Activated T-cell treated with anti-CD3 and anti-CD28 coated beads for 48 hours (primary cell): ENCODE measurements at places on chromosomes 2 and 18.

GRCh38 chr18:45930963-45931362 is 36.2 kb downstream of the EPG5 start:
- DNase-seq: no peak

GRCh38 chr2:152028182-152028862 is 70.5 kb downstream of the CACNB4 start:
- no peak for DNase-seq

DNA sequence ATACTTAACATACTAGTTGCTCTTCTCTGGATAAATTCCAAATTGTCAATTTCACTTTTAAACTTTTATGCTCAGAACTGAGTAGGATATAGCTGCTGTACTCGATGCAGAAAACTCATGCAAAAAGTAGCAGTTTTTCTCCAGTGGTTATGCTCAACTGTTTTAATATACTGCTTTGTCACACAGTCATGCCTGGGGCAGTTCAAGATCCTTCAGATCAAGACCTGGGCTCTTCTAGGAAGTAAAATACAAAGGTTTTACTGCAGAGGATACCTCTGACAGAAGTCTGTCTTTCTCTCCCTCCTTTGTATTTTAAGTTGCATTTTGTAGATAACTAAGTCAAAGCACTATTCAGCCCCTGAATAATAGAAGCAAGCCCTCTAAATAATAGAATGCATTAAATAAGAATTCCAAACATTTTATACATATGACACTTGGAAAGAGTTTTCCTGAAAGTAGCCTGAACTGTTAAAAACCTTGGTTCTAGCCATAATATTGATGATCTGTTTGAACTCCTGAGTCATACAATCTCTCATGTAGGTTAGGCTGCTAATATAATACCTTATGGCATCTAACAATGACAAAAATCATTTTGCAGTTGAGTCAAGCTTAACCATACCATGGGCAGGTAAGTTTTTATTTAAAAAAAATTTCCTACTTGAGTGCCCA is 183.3 kb upstream of the TRIB2 start:
- DNase-seq: no peak

DNA sequence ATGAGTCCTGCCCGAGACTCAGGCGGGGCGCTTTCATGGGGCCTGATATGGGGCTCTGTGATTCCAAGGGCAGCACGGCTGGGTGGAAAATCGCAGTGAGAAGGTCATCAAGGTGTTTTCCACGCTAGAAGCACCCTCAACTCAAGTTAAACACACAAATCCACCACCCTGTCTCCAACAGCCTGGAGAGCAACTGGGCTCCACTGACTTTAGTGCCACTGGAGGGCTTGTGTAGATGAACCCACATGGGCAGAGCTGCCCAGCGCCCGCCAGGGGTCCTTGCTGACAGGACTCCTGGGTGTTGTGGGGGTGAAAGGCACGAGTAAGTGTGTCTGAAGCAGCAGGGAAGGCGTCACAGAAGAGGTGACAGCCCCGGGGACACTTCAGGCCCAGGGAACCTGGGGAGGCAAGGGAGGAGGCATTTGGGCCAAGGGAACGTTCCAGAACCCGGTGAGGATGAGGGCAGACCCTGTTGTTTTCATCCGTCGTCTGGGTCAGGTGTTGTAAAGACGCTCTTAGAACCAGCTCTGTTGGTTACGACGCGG is 51.8 kb upstream of the CTDP1 start:
- no peak for DNase-seq

DNA sequence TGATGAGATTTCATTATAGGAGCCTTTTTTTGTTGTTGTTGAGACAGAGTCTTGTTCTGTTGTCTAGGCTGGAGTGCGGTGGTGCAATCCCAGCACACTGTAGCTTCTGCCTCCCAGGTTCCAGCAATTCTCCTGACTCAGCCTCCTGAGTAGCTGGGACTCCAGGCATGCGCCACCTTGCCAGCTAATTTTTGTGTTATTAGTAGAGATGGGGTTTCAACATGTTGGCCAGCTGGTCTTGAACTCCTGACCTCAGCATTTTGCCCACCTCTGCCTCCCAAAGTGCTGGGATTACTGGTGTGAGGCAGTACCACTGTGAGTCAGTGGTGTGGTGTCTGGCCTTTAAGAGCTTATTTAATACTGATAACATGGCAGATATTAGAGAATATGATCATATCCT is 60.1 kb downstream of the MOB4 start:
- DNase-seq: no peak

DNA sequence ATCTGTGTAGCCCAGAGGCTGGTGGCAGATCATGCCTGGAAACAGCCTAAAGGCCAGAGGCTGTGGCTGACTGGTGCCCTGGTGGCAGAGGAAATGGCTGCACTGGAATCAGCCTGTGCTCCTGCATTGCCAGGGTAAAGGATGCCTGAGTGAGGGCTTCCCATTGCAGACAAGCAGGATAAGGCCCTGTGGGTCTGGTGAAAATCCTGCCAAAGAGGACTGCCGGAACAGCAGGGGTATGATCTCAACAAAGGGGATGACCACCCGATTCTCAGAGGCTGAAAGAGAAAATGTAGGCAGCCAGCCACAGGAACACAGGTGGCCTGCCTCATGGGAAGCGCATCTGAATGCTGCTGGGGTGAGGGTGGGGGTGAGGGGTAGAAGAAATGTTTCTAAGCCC is 48.2 kb downstream of the FBXO48 start:
- no peak for DNase-seq
